ENCODE measurements at places on chromosomes 13 and 19. TPM values are rescaled to one million over a fixed set of nuclear protein-coding genes. Genes with fewer than 3 reads are reported as not detected.

GRCh38 chr13:79222427-79223205, 183.4 kb downstream of the RBM26 start:
- DNase-seq = no peak

GRCh38 chr13:102805680-102806079, 6.8 kb downstream of the BIVM start:
- DNase-seq = no peak

DNA sequence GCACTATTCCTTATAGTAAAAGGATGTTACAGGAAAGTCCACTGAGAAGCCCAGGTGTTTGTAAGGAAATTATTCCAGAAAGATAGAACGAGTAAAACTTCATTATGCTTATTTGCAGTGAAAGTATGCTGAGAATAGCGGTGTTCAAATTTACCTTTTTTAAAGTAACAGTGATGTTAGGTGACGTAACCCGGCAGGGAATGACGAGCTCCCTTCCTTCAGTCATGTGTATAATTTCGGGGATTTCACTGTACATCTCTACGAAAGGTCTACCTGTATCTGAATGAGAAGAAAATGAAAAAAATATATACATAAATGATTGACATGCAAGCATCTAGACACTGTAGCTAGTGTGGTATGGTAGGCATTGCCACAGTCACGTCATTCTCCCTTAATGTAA, 56.9 kb downstream of the FLT1 start:
- DNase-seq = no peak

- no peak for DNase-seq
These were observed 937 bp upstream of the SPRY2 start for GRCh38 chr13:80341756-80342370.

DNA sequence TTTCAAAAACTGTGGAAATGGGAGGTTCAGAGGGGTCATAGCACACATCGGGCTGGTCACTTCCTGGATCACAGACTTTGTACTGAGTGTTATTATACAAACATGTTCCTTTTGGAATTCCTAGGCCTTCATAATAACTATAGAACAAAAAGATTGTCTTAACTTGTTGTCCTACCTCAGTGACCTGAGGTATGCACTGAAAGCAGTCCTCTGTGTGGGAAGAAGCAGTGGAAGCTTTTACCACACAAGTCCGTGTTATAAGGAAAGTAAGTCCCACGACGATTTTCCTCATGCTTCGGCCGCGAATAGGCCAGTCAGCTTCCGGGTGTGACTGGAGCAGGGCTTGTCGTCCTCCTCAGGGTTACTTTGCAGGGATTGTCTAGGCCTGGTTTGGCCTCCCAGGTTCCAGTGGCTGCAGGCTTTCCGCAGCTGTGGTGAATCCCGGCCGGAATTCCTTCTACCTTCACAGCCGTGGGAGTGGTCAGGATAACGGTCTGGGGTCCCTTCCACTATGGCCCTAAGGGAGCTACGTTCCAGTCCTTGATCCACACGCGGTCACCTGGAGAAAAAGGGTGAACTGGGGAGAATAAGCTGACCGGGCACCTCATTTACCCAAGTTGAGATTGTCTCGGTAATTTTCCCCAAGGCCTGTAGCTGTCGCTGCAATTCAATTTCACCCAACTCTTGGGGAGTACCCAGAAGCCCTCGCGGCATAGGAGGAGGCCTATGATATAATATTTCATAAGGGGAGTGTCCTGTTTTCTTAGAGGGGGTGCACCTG, 16.0 kb downstream of the NAPSA start:
- DNase-seq = no peak

DNA sequence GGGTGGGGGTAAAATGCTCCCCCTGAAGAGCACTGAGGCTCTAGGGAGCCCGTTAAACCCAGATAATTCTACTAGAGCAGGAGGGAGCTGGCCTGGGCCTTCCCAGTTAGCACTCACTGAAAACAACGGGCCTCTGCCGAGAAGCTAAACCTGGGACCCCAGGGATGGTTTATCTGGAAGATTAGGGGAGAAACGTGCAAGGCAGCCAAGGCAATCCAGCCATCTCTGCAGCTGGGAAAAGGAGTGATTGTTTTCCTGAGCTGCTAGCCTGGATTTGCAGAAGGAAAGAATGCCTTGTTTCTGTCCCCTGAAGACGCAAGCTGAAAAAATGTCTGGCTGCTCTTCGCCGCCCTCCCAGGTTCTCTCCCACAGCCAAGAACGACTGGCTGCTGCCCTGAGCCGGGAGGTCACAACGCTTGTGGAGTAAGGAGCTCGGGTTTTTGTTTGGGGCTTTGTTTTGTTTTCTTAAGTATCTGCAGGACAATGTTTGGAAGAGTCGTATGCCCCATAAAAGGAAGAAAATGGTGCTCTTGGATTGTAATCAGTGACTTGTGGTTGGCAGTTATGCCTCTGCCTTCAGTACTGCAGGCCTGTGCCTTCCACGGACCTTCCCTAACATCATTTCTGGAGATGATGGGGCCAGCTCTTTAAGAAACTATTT, 31.5 kb downstream of the COL4A2 start:
- no peak for DNase-seq

GRCh38 chr19:1657746-1658145, 5.3 kb upstream of the TCF3 start:
- no peak for DNase-seq

DNA sequence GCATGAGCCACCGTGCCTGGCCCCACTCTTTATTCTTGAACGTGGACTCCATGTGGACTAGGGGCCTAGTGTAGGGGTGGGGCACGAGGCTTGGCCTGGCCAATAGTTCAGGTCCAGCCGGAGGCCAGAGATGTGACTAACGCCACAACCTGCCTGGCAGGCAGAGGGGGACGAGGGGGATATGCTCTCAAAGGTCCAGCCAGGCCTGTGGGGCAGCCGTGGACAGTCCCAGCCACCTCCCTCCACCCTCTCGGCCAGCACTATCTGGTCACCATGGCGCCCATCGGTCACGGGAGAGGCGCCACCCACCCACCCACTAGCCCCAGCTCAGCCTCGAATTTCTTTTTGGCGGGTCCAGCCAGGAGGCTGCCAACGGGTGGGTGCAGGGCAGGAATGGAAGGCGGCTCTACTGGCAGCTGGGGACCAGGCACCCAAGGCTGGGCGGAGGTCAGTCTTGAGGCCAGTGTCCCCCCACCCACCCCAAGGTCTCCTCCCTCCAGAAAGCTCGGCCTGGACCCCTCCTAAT, 2.2 kb upstream of the CERS1 start:
- DNase-seq = no peak

GRCh38 chr13:102697929-102698648, 3.2 kb upstream of the METTL21C start:
- DNase-seq = no peak

Gene RTBDN
- not detected for total RNA-seq

- no peak for DNase-seq
These were observed 8.3 kb downstream of the IFNL3 start for GRCh38 chr19:39236527-39236926.

Gene KLK15
- not detected for total RNA-seq

- DNase-seq = no peak
These were observed 9.7 kb downstream of the PRKACA start for GRCh38 chr19:14107581-14108461.

Gene KCNJ14
- total RNA-seq = 0.88 TPM

GRCh38 chr13:107066355-107066754, 498.4 kb upstream of the ARGLU1 start:
- no peak for DNase-seq

GRCh38 chr13:50140153-50140552, 124.9 kb downstream of the KCNRG start:
- DNase-seq = no peak

Gene ECSIT
- 94.0 TPM for total RNA-seq

DNA sequence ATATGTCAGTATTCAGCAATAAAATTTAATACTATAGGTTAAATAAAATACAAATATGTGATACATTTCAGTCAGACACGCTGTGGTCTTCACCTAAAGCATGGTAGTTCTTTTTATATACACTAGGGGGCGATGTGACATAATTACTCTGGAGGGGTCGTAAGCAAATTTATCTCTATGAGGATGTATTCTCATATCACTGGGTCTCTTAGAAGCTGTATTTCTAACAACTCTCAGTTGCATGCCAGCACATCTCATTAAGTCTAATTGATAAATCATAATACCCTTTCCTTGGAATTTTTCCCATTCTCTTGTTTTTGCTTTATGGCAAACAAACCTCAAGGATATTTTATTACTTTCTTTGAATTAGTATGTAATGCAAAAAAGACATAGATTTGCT, 3.9 kb upstream of the PCDH17 start:
- no peak for DNase-seq

Gene LRRC4B
- total RNA-seq = 0.35 TPM

DNA sequence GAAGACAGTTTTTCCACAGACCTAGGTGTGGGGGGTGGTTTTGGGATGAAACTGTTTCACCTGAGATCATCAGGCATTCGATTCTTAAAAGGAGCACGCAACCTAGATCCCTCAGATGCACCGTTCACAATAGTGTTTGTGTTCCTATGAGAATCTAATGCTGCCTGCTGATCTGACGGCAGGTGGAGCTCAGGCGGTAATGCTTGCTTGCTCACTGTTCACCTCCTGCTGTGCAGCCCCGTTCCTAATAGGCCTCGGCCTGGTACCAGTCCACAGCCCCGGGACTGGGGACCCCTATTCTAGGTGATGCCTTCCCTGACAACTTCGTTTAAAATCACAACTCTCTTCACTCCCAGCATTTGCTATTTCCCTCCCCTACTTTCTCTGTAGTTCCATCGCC, 149.6 kb downstream of the IER2 start:
- DNase-seq = no peak

DNA sequence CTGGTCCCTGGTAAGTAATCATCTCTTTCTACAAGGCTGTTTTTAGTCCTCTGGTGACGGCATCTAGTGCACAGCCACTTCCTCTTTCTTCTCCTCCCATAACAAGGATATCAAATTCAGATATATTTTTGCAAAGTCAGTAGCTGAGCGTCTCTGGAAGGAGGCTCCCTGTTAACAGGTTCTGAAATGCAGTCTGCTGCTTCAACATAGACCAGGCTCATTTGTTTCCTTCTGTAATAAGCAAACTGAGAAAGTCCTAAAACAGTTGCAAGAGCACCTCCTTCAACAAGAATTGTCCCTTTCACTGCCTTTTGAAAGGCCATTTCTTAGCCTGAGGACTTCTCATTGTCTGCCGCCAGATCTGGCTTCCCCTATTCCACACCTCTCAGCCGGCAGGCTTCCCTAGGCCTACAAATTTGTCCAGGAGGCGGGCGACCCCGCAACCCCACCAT, 7.4 kb upstream of the ZSCAN5A start:
- DNase-seq = no peak

DNA sequence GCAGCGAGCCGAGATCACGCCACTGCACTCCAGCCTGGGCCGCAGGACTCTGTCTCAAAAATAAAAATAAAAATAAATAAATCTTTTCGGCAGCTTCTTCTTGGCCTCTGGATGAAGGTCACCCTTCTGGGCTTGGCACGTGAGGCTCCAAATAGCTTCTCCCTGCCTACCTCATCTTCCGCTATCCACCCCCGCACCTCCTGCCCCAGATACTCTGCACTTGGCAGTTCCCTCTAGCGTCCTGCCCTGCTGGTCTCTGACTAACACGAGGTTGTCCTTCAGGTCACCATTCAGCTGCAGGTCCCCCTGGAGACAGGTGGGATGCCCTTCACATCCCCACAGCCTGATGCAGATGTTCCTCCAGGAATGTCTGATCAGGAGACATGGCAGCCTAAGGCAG, 8.5 kb upstream of the CCL25 start:
- no peak for DNase-seq

GRCh38 chr19:38488776-38489481, 55.4 kb downstream of the RYR1 start:
- DNase-seq = no peak

Gene CCDC9
- total RNA-seq = 33.2 TPM

GRCh38 chr19:6058518-6059201, 51.6 kb downstream of the RFX2 start:
- DNase-seq = peak; percentile 27

- no peak for DNase-seq
These were observed 12.1 kb upstream of the UPF3A start for GRCh38 chr13:114269281-114269770.

DNA sequence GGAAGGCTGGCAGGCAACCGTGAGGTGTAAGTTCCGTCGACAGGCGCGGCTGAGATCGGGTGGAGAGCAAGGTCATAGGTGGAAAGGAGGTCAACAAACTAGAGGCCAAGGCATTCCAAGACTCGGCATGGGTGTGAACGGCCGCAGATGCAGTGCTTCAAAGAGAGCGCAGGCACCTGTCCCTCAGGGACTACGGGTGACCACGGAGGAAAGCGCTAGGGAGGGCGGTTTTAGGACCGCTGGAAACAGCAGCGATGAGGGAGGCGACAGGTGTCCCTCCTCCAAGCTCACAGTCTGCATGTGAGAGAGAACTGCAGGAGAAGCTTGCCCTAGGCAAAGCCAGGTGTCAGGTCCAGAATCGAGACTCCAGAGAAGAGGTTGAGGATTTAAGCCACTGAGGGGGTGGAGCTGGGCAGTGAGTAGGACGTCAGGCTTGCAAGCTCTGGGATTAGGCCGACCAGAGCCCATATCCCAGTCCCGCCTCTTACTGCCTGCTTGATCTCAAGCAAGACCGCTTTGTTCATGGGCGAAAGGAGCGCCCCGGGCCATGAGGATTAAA, 1.6 kb upstream of the MLNR start:
- no peak for DNase-seq

DNA sequence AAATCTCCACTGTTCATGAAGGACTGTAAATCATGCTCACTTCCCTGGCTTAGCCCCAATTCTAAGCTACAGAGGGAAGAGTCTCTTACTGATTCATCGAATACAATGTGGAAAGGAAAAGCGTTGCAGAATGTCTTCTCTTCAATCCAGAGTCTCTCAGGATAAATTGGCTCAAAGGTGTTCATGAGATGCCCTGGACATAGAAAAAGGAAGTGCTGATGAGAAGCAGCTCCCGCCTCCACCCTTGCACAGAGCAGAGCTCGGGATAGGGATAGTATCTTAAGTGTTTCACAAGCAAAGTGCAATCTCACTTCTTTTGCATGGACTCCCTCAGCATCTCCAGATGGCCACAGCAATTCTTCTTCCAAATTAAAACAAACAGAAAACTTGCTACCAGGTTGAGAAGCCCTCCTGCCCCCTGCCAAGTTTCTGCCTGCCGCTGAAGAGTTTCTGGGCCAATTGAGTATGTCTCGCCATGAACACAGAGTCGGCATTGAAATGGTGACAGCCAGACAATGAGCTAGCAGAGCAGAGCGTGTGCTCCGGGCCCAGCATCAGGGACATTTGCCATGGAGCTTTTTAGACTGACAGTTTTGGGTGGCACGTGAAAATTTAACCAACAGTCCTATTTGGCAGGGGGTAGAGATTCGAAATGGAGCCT, 85.7 kb downstream of the C13orf42 start:
- no peak for DNase-seq
